ENCODE measurements at places on chromosomes 13 and 19.

DNA sequence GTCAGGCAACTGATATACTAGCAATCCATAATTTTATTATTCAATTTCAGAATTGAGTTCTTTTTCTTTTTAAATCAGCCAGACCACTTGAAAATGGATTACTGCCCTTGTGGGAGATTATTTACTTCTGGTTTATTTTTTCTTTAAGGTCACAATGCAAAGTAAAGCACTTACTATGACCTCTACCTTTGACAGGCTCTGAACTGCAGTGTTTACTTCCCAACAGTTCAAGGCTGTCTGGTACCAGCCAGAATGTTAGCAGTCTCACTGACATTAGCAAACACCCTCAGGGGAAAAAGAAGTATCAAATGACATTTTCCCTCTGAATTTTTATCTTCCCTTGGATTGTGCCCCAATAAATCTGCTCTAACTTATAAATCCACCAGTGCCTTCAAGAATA, 57.5 kb downstream of the RAP2A start:
- no peak for DNase-seq

GRCh38 chr19:9065457-9066014, 21.3 kb upstream of the OR1M1 start:
- DNase-seq, result no peak

DNA sequence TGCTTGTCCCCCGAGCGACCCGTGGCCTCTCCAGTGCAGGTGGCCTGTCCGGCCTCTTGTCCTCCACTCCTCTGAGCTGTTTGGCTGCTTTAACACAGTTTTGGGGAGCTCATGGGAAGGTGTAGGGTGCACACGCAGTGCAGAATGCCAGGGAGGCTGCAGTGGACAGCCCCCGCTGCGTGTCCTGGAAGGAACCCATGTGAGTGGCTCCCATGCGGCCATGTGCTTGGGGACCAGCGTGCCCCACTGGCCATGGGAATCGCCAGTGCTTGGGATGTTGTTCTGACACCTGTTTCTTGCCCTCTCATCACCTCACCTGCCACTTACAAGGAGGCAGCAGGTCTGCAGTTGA, 22.6 kb upstream of the F7 start:
- DNase-seq, result no peak

DNA sequence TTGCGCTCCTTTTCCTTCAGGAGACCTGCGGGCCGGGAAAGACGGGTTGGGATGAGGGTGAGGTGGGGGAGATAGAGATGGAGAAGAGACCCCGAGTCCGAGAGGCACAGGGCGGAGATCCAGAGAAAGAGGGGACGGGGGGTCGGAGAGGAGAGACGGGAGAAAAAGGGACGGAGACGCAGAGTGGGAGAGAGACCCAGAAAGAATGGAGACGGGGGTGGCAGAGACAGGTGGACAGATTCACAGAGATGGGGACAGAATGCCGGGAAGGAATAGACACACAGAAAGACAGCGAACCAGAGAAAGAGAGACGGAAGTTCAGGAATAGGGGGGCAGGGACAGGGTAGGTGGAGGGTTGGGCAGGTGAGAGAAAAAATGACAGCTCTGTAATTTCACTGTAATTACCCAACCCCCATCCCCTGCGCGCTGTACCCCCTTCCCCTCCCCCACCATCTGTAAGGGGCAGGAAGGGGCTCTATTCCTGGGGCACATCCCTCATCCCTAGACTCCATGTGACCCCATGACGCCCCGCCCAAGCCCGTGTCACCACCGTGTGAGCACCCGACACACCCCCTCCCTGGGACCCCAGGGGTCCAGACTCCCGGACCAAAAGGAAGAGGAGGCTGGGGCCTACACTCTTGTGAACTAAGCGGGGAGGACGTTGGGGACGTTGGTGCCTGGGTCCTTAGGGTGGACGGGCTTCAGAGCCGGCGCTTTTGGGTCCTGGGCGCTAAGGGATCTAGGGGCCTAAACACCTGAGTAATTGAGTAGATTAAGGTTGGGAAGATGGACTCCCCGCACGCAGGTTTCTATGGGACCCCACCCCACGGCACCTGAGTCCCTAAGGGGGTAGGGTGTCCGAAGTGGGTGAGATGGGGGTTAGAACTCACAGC, 967 bp downstream of the DBP start:
- no peak for DNase-seq

GRCh38 chr13:103168901-103169508, 102.8 kb upstream of the SLC10A2 start:
- no peak for DNase-seq

- DNase-seq, result no peak
Measured at GRCh38 chr13:29593605-29594297, 1.7 kb downstream of the SLC7A1 start.

GRCh38 chr19:55149078-55150003, at the start of gene TNNT1:
TSS of gene TNNT1 (minus strand) at chr19:55149206. CDS start at chr19:55147157, 2,049 bp downstream.
- DNase-seq, result no peak

DNA sequence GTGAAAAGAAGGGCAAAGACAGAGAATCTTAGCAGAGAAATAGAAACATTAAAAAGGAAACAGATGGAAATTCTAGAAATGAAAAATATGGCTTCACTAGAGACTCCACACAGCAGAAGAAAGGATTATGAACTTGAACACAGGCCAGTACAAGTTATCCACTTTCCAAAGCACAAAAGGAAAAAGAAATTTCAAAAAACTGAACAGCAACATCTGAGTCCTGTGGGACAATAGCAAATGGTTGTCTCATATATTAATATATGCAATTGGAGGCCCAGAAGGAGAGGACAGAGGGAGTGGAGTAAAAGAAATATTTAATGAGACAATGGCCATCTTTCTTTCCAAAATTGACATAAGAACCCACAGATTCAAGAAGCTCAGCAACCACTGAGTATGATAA, 141.7 kb upstream of the GJB6 start:
- DNase-seq, result no peak

GRCh38 chr13:111347438-111347837, 27.0 kb downstream of the TEX29 start:
- no peak for DNase-seq

DNA sequence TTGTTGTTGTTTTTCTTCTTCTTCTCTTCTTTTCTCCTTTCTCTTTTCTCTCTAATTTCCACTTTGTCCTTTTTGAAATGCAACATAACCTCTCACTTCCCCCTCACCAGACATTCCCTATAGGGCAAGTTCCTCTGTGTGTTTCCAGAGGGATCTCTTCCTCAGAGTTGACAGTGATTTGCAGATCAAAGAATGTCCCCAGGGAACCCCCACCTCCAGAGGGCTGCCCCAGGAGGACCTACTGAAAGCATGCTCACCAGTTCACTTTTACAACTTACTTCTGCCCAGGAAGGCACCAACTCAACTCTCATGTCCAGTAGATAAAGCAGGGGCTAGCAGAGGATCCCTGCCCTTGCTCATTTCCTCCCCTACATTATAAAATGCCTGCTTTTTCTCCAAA, 1648.0 kb downstream of the PCDH9 start:
- DNase-seq, result no peak

GRCh38 chr13:57631596-57632275, at the start of gene PCDH17:
TSS of gene PCDH17 (plus strand) at chr13:57631744. CDS start at chr13:57632547, 803 bp downstream.
- no peak for DNase-seq

DNA sequence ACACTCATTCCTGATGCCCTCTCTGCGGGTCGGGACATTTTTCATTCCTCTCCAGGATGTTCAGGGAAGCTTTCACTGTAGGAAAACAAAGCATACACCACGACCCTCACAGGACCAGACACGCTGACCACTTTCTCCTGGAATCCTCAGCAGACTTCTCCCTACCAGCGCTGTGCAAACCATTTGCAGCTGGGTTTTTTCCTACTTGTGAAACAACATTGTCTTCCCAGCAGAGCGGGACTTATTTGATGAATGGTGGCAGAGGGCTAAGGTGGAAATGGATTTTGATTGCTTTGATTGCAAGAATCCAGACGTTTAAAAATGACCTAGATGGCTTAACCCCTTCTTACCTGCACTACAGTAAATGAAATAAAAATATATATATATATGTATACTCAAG, 265.9 kb downstream of the TBC1D4 start:
- DNase-seq, result no peak

GRCh38 chr13:72953391-72953965, 105.3 kb upstream of the KLF5 start:
- DNase-seq, result no peak

DNA sequence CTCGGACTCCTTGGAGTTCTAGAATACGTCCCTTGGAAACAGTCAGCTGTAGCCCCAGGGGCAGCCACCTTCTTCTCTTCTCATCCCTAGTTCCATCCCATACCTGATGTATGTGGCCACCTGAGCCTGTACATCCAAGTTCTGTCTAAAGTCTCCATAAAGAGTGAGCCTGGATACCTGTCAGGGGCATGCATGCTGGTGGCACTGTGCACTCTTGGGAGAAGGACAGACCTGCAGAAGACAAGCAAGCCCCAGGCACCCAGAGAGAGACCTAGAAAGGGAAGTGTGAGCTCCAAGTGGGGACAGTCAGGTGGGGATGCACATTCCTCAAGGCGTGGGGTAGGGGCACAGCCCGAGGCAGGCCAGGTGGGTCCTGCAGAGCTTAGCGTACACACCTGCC, 21.4 kb downstream of the SIAH3 start:
- DNase-seq, result no peak

DNA sequence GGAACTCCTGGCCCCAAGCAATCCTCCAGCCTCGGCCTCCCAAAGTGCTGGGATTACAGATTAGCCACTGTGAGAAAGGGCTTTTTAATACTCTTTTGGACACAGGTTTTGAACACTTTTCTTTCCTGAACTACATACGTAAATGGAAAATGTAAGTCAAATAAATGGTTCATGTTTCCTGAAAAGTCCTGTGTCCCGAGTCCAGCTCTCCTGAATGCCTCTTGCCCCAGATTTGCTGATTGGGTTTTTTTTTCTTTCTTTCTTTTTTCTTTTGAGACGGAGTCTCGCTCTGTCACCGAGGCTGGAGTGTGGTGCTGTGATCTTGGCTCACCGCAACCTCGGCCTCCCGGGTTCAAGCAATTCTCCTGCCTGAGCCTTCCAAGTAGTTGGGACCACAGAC, 24.5 kb downstream of the PTPRS start:
- DNase-seq, result no peak

DNA sequence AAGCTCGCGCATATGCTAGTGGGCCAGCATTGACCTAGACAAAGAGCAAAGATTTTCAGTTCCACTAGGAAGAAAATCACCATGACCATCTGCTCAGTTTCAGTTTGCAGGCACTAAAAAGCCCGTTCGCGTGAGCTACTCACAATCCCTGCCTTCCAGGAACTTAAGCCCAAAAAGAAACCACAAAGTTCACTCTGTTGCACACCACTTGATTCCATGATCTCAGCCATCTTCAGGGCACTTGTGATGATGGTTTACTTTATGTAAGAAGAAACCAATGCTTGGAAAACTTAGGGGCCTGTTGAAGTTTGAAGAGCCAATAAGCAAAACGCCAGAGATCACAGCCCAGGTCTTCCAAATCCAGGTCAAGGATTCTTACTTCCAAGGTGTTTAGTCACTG, 45.0 kb upstream of the SLC15A1 start:
- DNase-seq, result no peak

- DNase-seq, result no peak
Measured at GRCh38 chr19:1282588-1283206, 3.0 kb upstream of the EFNA2 start.

DNA sequence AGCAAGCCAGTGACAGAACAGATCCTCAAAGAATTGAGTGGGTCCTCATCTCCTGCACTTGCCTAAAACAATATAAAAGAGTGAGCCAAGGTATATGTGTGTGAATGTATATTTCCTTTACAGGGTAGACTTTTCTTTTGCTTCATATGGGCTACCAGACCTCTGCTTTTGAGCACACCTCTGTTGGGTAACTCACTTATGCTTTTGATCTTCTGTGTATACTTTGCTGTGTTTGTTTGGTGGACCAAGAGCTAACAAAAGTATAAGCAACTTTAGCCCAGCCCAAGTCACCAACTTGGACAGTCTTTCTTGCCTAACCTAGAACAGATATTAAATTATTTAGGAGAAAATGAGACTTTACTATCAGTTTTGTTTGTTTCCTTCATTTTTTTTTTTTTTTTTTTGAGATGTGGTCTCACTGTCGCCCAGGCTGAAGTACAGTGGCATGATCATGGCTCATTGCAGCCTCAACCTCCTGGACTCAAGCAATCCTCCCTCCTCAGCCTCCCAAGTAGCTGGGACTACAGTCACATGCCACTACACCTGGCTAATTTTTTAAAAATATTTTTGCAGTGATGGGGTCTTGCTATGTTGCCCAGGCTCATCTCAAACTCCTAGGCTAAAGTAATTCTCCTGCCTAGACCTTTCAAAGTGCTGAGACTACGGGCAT, 513.1 kb downstream of the DCT start:
- no peak for DNase-seq

DNA sequence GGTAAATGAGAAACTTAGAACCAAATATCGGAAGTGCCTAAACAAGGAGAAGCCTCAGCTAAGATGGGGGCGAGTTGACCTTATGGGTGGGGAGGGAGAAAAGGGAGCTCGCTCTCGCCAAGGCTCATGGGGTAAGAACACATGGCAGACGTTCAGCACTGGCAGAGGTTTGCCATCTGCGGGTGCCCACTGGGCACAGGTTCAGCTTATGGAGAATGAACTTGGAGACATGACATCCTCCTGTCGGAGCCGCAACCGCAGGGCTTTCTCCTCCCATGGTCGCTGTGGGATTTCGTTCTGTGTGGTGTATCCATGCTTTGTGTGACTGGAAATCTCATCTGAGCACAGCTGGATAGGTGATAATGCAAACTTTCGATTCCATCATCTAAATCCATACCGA, 36.1 kb upstream of the PEPD start:
- DNase-seq, result no peak

DNA sequence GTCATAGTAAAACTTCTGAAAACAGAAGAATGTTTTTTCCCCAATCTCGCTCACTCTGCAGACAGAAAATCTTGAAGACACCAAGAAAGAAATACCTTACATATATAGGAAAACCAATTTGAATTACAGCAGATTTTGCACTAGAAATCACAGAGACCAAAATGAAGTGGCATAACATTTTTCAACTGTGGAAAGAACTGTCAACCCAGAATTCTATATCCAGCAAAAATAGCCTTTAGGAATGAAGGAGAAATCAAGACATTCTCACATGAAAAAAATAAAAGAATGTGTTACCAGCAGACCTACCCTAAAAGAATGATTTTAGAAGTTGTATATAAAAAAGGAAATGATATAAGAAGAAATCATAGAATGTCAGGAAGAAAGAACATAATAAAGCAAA, 28.7 kb downstream of the CCDC122 start:
- DNase-seq, result no peak

DNA sequence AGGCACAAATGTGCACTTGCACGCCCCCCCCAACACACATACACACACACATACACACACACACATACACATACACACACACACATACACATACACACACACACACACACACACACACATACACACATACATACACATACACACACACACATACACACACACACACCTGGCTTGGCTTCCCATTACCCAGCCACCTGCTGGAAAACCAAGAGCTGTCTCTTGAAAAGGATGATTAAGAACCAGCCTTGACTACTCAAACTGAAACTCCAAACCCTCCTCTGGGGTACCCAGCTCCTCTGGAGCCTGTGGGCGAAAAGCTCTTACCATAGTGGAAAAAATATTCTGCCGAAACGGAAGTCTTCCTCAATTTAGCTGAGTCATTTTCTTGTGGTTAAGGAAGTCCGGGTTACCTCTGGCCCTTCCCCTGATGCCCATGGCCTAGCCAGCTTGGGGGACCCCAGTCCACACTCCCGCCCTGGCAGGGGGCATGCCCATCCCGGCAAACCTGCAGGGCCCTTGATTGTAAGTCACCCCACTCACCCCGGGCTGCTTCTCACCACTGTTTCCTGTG, 21.9 kb downstream of the CEBPA start:
- peak; percentile 80 for DNase-seq

Data from inflammatory macrophage treated with lipopolysaccharide for 1 hour (primary cell).